ENCODE measurements at places on chromosomes 12 and 14.

DNA sequence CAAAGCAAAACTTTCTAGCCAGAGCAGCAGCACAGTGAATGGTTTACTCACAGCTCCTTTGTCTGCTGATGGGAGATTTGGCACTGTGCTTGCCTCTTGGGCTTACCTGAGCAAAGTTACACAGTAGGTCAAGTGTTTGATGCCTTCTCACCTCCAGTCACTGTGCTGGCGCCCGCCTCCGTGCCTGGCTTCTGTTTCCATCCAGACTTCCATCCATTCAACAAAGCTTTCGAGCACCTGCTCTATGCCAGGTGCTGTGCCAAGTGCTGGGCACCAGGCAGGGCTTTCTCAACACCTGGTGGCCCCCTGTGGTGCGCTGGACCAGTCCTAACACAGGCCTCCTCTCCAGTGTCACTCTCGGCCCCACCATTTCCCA lies 199.2 kb upstream of the EEA1 start:
- DNase-seq, result no peak

- DNase-seq, result no peak
Observed at GRCh38 chr14:29749327-29749726, 178.3 kb downstream of the PRKD1 start.

- DNase-seq, result no peak
Observed at GRCh38 chr14:52029881-52030280, 39.0 kb downstream of the NID2 start.

- no peak for DNase-seq
Observed at GRCh38 chr12:28108599-28108998, 81.7 kb upstream of the CCDC91 start.

DNA sequence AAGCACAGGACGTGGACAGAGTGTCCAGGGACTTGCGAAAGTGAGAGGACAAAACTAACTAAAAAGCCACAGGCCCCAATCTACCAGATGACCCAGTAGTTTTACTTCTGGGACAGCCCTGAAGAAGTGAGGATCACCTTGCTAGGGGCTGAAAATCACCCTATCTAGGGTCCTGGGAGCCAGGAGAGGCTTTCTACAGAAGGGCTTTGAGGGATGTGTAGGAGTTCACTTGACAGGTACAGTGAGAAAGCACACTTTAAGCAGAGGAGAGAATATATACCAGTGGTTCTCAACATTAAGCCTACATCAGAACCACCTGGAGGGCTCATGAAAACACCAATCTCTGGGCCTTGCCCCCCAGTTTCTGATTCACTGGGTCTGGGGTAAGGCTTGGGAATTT lies 60.8 kb downstream of the ZNF664 start:
- DNase-seq, result no peak

DNA sequence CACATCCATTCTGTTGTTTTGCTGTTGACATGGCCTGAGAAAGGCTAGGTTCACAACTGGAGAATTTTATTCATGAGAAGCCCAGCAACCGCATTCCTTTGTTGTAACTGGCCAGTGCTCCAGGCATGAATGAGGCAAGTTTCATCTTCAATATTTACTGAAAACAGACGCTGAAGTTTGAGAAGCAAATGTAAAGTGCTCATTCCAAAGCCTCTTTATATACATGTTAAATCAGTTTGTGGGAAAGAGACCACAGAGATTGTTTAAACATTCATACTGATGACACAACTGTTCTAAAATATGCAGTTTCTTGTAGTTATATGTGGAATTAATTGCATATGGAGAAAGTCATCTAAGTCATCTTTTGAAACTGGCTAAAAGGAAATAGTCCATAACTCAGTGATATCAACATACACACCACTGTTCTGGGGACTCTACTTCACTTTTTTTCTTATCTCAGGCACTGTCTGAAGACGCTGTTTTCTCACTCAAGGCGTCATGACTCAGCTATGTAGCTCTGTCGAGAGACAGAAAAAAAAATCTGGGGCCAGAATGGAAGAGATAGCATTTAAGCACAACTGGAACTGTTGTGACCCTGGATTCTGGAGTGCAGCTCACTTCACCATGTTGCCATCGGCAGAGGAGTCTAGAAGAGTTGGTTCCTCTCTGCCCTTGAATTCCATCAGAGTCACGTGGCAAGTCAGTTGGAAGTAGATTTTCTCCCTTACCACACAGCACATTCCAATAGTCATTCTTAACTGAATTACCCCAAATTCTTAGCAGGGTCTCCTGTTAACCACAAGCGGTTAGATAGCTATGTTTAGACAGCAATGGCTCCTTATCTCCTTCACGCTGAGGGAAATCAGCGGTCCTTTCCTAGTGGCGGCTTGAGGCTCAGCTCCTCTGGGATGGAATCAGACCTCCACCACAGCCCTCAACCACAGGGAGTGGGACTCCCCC lies 258.4 kb upstream of the HMGA2 start:
- no peak for DNase-seq

- no peak for DNase-seq
Observed at GRCh38 chr12:13161172-13161571, 35.4 kb upstream of the EMP1 start.

- no peak for DNase-seq
Observed at GRCh38 chr14:29222671-29223268, 456.2 kb downstream of the FOXG1 start.

GRCh38 chr12:89702503-89702902 lies 6.1 kb downstream of the ATP2B1 start:
- no peak for DNase-seq

- no peak for DNase-seq
Observed at GRCh38 chr12:27922531-27923139, 49.9 kb downstream of the PTHLH start.

DNA sequence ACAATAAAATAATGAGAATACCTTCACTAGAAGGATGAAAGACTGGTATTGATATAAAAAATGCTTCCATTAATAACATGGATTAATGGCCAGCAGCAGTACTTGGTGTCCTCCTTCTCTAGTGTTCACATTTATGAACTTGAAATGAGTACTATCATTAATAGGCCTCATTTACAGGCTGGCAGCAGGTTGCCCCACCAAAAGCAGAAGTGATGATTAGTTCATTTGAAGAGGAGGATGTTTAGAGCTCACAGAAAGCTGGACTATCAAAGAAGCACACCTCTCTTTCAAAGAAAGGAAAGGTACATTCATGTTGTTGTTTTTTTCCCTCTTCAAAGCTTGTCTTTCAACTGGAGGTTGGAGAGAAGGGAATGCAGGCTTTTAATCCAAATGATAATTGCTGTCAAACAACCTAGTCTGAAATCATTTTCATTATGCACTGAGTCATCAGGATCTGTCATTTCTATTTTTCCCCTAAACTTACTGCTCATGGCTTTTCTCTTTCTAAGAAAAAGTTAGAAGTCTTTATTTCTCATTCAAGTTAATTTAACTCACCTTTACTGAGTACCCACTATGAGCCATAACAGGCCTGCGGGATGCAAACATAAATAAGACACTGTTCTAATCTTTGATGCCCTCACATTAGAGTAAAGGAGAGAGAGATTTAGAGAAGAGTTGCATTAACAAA lies 157.9 kb upstream of the GRIP1 start:
- no peak for DNase-seq

GRCh38 chr14:59823179-59823578 lies 47.4 kb downstream of the RTN1 start:
- peak; percentile 20 for DNase-seq

- peak; percentile 39 for DNase-seq
Observed at GRCh38 chr12:21992823-21993222, 51.6 kb upstream of the ABCC9 start.

DNA sequence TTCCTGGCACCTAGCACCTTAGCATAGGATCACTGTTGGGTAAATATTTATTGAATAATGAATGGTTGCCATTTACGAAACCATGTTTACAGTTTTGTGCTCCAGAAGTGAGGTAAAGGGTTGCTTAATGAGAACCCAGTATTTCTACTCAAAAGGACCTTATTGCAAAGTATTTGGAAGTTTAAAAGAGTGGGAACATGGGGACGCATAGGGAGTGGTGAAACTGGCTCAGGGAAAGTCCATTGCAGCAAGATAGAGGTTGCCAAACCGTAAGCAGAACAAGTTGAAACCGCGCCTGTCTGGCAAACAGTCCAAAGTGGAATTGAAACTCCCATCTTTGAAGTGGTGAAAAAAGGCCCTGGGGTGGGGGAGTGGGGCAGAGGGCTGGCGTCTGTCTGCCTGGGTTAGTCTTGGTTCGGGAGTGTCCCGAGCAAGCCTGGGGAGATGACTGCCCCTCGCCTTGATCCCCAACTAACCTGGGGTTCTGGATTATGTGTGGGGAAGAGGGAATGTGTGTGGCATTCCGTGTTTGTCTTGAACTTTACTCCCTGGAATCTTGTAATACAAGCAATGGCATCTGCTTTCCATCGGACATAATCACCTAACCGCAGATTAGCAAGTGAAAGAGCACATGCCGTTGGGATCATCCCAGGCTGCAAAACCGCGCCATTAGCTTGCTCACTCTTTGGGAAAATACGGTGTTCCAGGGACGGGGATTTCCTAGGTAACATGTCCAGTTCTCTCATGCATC lies 7.2 kb downstream of the ALDH2 start:
- peak; percentile 94 for DNase-seq

GRCh38 chr12:64273527-64274403 lies 51.7 kb upstream of the KICS2 start:
- peak; percentile 36 for DNase-seq

- DNase-seq, result no peak
Observed at GRCh38 chr14:99484106-99484505, 2.9 kb downstream of the CCNK start.

DNA sequence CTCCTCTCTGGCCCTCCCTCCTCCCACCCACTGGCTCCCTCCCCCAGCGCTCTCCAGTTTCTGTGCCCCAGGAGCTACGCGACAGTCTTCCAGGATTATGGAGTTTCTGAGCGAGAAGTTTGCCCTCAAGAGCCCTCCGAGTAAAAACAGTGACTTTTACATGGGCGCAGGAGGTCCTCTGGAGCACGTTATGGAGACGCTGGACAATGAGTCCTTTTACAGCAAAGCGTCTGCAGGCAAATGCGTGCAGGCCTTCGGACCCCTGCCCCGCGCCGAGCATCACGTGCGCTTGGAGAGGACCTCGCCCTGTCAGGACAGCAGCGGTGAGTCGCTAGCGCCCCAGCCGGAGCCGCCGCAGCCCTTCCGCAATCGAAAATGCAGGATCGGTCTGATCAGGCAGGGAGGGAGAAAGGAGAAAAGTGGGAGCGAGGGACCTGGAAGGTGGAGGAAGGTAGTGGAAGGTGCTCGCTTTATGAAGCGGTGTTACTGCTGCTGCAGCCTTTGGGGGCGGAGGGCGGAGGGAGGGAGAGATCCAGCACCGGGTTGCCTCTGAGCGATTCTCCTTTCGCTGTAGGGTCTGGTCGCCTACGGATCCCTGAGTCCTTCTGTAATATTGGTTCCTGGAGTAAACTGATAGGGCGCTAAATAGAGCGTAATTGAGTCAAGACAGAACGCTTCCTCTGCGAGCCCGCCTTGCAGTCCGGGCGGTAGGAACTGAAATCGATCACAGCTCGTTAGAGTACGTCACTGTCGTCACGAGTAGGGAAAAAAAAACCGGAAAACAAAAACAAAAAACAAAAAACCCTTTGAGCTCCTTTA lies at the start of gene ALX1:
TSS of gene ALX1 (plus strand) at position 56 of the 819 bp plus-strand sequence. CDS start at position 98, 42 bp downstream.
- peak; percentile 1 for DNase-seq

- no peak for DNase-seq
Observed at GRCh38 chr12:9799961-9800360, 27.3 kb upstream of the KLRF1 start.

DNA sequence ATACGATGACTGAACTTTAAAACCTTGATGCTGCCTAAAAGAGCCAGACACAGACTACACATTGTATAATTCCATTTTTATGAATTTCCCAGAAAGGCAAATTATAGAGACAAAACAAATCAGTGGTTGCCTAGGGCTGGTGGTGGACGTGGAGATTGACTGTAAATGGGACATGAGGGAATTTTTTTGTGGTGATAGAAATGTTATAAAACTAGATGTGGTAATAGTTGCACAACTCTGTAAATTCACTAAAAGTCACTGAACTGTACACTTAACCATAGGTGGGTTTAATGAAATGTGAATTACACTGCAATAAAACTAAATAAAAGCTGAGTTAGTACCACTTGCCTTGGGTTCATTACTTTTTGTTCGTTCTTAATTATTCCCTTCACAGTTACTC lies 72.1 kb downstream of the PLEKHA5 start:
- no peak for DNase-seq

GRCh38 chr12:105076098-105076497 lies 8.2 kb downstream of the ALDH1L2 start:
- DNase-seq, result no peak

DNA sequence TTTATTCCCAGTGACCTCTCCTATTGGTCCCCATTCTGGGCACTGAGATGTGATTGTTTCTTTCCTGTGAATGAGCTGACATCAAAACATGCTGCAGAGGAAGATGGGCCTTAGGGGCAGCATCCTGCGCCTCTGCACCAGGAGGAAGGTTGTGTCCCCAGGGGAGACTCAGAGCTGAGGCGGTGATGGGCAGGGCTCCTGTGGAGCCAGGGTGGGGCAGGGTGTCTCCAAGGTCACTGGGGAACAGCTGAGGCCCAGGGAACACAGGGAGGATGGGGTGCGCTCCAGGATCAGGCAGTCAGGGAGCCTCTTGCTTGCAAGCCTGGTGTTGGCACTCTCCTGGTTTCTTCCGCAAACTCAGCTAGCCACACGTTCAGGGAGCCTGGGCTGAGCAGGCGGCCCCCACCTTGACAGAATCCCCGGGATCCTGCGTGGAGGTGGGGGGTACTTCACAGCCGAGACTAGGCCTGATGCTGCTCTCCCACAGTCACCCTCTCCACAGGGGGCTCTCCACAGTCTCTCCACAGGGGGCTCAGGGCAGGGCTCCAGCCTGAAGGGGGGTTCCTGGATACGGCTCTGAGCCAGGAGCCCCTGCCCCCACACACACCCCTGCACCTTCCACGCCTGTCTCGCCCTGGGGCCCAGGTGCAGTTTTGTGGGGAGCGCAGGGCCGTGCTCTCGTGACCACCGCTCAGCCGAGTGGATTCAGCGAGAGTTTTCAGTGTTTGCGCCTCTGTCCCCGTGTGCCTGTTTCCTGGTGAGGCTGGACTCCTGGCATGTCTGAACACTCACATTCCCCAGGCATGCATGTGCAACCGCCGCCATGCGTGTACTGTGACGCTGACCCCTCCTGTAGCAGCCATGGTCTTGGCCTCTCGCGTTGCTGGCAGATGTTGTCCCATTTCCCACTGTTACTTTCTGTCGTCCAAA lies 264.7 kb downstream of the SEC23A start:
- no peak for DNase-seq

DNA sequence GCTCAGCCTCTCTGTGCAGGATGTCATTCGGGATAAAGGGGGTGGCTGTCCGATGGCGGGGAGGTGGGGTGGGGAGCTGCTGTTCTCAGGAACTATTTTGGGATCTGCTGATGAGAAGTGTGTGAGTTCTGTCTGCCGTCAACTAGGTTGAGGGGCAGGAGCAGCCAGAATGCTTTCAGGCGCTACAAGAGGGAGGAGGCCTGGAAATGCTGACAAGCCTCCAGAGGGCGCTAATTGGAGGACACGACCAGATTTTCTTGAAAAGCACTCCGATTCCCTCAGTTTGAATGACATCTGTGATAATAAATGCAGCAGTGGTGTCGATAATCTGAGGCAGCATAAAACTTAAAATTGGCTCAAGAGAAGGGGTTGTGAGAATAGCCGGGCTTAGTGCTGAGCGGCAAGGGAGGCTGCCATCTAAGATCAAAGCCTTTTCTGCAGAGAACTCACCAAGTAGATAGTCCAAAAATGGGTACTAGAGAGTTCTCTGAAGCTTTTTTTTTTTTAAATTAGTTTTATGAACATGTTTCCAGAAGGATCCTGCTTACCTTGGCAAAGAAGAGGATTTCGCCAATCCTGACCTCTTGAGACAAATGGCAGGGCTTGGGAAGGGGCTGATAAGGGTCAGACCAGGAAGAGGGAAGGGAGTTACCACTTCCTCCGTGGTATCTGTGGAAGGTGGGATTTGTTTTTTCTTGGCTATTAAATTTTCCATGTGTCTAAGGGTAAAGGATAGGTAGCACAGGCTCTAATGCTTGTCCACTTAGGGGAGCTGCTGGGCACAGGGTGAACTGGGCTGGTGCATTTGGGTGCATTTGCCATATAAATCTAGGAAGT lies 94.4 kb downstream of the CRACR2A start:
- peak; percentile 27 for DNase-seq
